ENCODE measurements at places on chromosomes 3 and 15.

DNA sequence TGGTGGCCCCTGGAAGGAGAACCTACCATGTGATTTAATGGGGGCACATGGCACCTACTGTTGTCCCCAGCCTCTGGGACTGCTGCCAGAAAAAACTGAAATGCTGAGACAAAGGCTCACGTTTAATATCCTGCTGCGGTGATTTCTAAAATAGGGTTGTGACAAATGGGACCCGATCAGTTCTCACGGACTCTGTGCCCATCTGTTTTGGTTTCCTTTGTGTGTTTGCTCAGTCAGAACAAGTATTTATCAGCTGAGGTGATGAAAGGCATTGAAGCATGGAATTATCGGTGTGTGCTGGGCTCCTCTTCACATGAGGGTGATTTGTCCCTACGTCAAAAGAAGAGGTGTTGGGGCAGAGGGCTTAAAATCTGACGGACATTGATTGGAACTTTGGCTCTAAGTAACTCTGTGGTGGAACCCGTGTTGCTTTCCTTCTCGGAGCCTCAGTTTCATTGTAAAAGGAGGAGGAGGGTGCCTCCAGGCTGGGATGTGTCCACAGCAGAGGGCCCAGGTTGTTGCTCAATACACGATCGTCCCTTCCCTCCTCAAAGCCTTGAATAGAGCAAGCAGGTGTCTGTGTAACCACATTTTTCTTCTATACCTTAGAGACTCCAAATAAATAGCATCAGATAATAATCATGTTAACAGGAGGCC, 283.3 kb upstream of the RGMA start:
- no peak for DNase-seq

- no peak for DNase-seq
Observed at GRCh38 chr15:52738311-52738710, 51.8 kb downstream of the ONECUT1 start.

GRCh38 chr3:197854596-197855343, 63.7 kb downstream of the LRCH3 start:
- no peak for DNase-seq

- DNase-seq, result no peak
Observed at GRCh38 chr3:169147238-169148008, 516.1 kb downstream of the MECOM start.

- DNase-seq, result no peak
Observed at GRCh38 chr15:58249646-58250312, 111.6 kb downstream of the AQP9 start.

All from globus pallidus (tissue), 1 donor.